ENCODE measurements at places on chromosomes 12 and 14.

DNA sequence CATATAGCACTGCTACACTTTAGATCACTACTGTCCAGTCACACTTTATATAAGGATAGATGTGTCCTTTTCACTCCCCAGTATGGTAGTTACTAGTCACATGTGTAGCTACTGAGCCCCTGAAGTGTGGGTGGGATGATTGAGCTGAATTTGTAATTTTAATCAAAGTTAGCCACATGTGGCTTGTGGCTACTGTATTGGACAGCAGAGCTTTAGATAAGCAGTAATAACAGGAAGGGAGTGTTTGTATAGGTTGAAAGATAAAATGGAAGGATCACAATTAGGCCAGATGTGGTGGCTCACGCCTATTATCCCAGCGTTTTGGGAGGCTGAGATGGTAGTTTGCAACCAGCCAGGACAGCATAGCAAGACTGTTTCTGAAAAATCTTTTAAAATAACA is 23.5 kb downstream of the NAA30 start:
- DNase-seq, result no peak

DNA sequence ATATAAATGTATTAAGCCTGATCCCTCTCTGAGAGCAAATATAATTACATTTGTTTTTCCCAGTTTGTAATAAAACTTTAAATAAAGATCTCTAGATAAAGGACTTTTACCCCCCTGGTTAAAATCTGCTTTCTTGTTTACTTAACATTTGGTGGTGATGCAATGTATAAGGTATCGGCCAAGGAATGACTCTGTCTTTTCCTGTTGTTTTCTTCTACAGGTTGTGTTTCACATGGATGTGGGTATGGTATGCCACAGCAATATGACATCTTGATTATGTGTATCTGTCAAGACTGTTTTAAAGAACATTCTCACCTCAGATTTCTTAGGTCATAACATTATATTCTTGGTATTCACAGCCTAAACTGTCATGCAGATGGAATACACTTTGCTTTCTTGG is 210.6 kb upstream of the NOVA1 start:
- no peak for DNase-seq

DNA sequence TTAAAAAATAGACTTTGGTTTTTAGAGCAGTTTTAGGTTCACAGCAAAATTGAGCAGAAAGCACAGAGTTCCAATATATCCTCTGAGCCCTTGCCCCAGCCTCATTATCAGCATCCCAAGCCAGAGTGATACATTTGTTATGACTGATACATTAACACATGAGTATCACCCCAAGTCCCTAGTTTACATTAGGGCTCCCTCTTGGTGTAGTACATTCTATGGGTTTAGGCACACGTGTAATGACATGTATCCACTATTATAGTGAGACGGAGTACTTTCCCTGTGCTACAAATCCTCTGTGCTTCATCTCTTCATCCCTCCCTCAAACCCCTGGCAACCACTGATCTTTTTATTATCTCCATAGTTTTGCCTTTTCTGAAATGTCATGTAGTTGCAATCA is 22.5 kb upstream of the GSG1 start:
- DNase-seq, result no peak

GRCh38 chr14:98949051-98949450 is 322.9 kb downstream of the BCL11B start:
- no peak for DNase-seq

GRCh38 chr14:36426836-36427235 is 93.2 kb downstream of the NKX2-1 start:
- DNase-seq, result no peak

DNA sequence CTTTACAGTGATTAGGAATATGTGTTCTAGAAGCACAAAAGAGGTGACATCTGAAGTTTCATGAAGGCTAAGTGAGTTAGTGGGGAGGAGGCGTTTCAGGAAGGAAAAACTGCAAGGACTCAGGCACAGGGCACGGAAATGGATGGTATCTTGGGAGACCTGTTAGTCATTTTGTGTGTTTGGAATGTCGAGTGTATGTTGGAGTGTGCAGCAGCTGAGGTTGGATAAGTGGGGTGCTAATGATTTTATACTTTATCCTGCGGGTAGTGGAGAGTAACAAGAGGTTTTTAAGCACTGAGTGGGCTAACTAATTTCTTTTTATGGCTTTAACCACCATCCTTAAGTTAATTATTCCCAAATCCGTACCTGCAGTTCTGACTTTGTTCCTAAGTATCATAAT is 571.5 kb upstream of the FBXO33 start:
- DNase-seq, result no peak

DNA sequence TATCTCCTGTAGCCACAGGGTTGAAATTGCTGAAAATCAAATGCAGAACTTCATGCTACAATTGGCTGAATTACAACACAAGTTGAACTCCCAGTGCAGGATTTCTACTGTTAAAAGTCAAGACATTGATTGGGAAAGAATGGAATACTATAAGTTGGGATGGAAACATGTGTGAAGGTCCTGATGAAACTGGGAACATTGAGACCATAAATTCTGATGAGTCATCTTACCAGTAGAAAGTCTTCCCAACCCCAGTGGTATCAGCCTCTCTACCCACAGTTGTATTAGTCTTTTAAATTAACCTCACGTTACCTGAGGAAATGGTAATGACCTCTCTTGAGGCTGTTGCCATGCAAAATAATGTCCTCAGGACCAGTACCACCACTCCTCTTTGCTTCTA is 27.4 kb upstream of the DYRK2 start:
- no peak for DNase-seq

DNA sequence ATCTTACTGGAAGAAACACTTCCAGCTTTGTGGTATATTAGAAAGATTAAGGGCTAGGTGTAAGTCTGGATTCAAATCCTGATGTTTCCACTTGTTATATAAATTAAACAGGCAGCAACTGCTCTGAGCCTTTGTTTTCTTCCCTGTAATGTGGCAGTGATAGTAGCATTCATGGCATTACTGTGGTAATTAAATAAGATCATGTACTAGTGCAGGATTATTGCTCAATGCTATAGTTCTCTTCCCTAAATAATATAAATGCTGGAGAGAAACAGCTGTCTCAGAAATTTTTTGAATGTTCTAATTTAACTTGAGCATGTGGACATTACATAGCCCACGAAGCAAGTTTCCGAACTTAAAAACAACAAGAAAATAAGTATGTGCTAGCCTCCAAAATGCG is 5.4 kb downstream of the TMEM117 start:
- no peak for DNase-seq

GRCh38 chr14:71228711-71229110 is 321.5 kb downstream of the PCNX1 start:
- DNase-seq, result no peak

- DNase-seq, result no peak
Measured at GRCh38 chr12:7383157-7383556, 60.8 kb downstream of the CD163L1 start.
